Cortex of kidney (tissue), 1 donor: ENCODE measurements at places on chromosomes 12 and 14.

GRCh38 chr14:19947413-19948090 is 16.8 kb downstream of the OR4K1 start:
- no peak for DNase-seq

GRCh38 chr12:54650409-54650808 is 2.2 kb upstream of the DCD start:
- DNase-seq, result no peak

GRCh38 chr14:73809391-73809790 is 42.2 kb upstream of the PTGR2 start:
- no peak for DNase-seq

GRCh38 chr14:63387711-63388110 is 69.0 kb upstream of the GPHB5 start:
- no peak for DNase-seq

DNA sequence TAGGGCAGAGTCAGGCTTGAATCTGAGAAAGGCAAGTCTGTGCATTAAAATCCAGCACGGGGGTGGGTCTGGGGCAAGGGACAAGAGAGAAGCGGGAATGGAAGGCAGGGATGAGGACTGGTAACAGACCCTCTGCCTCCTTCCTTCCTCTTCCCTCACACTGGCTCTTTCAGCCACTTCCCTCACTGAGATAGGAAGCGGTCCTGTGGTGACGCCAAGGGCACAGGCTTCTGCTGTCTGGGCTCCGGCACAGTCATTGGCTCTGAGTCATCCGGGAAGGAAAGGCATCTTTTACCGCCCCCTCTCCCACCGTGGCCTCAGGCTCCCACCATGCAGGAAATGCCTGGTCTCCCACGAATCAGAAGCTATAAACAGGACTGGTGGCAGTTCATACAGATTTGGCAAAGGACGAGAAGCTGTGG is 70.2 kb downstream of the ETV6 start:
- DNase-seq, result no peak

- DNase-seq, result no peak
Observed at GRCh38 chr12:89984846-89985245, 276.2 kb upstream of the ATP2B1 start.

DNA sequence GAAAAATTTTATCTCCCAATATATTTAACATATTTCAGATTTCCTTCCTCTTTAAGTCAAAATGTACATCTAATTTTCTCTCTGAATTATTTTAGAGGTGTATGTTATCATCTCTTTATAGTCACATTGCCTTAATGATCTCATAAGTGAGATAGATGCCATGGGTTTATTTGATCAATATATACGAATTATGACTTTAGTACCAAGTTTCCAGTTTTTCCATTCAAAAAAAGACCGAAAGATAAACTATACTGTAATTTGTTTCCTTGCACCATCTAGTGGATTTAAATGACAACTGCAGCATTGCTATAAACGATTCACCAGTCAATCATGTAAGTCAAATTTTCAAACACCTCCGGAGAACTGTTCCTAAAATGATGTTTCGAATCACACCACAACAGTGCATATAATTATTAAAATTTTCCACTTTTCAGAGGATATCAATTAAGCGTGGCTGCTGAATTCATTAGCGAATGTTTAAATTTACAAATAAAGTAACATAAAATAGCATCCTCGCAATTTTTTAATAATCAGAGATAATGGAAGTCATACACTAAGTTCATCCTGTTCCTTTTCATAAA is 419 bp upstream of the ATXN7L3B start:
- no peak for DNase-seq

GRCh38 chr12:57166971-57167371 is 19.6 kb upstream of the LRP1-AS start:
- DNase-seq, result no peak

GRCh38 chr12:97038834-97039233 is 131.8 kb downstream of the NEDD1 start:
- no peak for DNase-seq

DNA sequence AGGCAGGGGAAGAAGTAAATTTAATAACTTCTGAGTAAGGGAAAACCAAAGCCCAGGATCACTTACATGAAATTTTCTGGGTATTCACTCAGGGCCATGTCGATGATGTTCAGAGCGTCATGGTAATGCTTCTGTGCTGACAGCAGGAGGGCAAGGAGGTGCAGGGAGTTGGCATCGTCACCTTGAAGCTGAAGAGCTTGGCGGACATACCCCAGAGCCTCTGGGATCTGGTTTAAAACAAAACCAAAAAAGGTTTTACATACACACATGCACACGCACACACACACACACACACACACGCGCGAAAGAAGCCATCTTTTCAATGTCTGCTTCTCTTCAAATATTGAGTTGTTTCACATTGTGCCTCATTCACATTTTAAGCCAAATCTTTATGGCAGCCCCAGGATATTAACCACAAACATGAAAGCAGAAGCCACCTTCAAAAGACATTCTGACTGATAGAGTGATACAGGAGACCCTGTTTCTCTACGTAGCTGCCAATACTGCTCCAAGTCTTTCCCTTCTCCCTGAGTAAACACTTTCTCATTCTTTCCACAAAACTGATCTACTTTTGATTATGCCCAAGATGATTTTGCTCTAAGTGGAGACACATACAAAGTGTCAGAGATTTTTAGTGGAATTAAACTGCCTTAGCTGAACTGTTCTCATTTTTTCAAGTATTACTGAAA is 172.1 kb downstream of the TTC7B start:
- no peak for DNase-seq

DNA sequence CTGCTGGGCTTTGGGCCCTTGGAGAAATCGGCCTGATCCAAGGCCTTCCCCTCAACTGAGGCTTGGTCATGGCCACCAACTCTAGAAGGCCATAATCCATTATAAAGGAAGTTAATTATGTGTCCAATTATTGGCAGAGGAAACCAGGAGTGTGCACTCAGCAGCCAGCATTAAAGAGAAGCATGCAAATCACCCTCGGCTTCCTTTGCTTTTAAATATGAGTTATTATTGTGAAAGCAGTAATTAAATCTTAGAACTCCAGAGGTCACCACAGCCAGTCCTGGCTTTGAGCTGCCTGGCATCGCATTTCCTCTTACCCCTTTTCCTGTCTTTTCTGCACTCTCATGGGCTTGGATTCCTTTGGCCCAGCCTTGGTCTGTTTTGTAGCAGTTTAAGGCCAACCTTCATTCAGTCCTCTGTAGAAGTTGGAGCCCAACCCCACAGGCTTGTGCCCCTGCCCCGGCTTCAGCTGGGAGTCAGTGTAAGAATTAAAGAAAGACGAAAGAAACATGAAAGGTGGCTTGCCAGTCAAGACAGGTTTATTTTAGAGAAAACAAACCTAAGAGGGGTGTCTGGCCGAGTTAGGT is 14.7 kb upstream of the KRT86 start:
- DNase-seq, result no peak

GRCh38 chr14:51595881-51596455 is 55.7 kb upstream of the FRMD6 start:
- DNase-seq, result no peak

GRCh38 chr12:80208071-80208470 is 108.7 kb downstream of the OTOGL start:
- no peak for DNase-seq

DNA sequence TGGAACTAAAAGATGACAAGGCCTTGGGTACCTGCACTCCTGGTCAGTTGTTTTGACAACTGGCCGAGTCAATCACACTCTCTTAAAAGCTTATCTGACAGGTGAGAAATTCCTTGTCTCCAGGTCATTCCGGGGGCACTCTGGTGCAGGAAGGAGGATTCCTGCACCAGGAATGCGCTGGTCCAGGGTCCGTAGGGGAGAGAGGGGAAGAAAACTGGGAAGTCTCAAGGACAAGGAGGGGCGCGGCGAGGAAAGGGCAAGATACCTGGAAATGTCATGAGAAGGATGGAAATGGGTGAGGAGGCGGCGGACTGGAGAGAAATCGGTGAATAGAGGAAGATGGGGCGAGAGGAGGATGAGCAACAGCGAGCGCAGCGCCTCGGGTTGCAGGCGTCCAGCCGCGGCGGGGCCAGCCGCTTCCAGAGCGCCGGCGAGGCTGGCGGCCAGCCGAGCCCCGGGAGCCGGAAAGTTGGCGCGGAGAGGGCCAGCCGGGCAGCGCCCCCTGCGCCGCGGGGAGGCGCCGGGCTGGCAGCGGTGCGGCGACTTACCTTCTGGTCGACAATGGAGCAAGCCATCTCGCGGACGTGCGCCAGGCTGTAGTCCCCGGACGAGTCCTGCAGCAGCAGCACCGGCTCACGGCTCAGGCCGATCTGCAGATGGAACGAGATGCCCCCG is 809 bp downstream of the PRKD1 start:
- no peak for DNase-seq

- no peak for DNase-seq
Observed at GRCh38 chr12:107451246-107451645, 234.4 kb upstream of the PWP1 start.

DNA sequence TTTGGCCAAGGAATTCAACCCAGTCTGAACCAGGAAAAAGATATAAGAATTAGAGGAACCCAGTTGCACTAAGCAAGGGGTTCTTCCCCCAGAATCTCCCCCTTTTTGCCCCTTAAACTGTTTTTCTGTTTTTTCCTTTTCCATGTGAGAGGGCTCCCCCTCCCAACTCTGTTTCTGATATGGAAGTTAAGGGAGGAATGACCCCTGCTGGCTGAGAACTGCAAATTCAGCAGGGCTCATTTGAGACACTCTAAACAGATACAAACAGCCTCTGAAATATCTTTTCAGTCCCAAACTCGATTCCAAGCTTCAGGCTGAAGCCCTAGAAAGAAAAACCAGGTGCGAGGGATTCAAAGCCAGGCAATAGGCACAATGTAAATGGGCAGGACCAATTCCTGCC is 132.7 kb downstream of the SLC41A2 start:
- DNase-seq, result no peak

- no peak for DNase-seq
Observed at GRCh38 chr14:60931218-60931617, 49.7 kb downstream of the TRMT5 start.

- no peak for DNase-seq
Observed at GRCh38 chr14:57046175-57046574, 222.5 kb downstream of the EXOC5 start.
